ENCODE measurements at places on chromosomes 4 and X.

- DNase-seq: no peak
Observed at GRCh38 chr4:1544861-1545281, 138.6 kb upstream of the NKX1-1 start.

- peak; percentile 95 for DNase-seq
Observed at GRCh38 chr4:3708103-3708510, 58.1 kb upstream of the ADRA2C start.

- DNase-seq: peak; percentile 16
Observed at GRCh38 chr4:120078216-120078615, 11.6 kb upstream of the MAD2L1 start.

DNA sequence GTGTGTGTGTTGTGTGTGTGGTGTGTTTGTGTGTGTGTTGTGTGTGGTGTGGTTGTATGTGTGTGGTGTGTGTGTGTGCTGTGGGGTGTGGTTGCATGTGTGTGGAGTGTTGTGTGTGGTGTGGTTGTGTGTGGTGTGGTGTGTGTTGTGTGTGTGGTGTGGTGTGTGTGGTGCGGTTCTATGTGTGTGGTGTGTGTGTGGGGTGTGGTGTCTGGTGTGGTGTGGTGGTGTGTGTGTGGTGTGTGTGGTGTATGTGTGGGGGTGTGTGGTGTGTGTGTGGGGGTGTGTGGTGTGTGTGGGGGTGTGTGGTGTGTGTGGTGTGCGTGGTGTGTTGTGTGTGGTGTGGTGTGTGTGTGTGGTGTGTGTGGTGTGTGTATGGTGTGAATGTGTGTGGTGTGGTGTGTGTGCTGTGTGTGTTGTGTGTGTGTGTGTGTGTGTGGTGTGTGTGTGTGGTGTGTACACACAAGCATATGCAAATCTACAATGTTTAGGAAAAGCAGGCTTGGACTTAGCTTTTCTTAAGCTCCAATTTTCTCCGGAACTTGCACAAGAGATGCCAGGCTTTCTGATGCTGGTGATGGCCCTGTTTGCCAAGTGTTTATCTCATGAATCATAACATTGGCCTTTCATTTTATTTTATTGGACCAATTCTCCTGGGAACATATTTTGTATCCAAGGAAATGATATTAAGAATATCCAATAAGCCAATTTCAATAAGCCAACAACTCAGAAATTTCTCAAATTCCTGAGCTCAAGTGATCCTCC, 148.7 kb downstream of the SPATA18 start:
- DNase-seq: peak; percentile 61

- peak; percentile 78 for DNase-seq
Observed at GRCh38 chrX:53321230-53321942, 40.0 kb upstream of the IQSEC2 start.

- peak; percentile 5 for DNase-seq
Observed at GRCh38 chrX:15973299-15973698, 118.7 kb upstream of the AP1S2 start.

DNA sequence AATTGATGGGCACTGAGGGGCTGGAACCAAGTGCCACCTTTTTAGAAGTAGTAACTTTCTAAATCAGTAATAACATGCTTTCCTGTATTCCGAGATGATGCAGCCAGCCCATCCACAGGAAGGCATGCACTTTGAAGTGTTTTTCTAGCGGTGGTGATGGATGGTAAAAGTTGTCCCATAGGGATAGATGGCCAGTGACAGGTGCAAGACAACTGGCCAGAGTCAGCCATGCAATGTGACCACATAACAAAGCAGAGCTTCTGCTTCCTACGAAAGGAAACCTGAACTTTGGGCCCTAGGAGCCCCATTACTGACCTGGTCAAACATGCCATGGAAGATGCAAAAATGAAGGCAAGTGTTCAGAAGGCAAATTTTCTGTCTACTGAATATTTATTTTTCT, 72.3 kb downstream of the NR3C2 start:
- DNase-seq: no peak

DNA sequence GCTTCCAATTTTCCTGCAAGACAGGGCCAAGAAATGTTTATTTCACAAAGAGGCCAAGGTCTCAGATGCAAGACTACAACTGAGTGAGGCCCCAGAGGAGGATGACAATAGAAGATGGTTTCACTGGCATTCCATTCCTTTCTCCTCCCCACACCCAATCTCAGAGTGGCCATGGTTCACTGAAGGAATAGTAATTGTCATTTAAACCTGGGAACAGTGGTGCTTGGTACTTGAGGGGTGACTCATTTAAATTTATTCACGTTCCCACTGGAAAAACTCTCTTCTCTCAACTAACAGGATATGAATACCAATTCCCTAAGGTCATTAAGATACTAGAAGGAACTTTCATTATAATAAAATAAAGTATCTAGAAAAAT, 35.3 kb upstream of the CXCL8 start:
- peak; percentile 20 for DNase-seq

DNA sequence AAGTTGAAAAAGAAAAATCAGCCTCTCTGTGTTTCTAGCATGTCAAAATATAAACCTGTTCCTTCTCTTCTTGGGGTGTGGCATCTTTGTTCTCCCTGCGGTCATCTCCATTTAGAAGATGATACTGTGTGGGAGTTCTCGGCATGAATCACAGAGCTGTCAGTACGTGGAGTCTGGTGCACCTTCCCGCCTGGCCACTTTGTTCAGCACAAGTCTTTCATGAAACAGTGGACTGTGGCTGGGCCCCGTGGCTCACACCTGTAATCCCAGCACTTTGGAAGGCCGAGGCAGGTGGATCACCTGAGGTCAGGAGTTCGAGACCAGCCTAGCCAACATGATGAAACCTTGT, 166.5 kb downstream of the MAML3 start:
- no peak for DNase-seq

DNA sequence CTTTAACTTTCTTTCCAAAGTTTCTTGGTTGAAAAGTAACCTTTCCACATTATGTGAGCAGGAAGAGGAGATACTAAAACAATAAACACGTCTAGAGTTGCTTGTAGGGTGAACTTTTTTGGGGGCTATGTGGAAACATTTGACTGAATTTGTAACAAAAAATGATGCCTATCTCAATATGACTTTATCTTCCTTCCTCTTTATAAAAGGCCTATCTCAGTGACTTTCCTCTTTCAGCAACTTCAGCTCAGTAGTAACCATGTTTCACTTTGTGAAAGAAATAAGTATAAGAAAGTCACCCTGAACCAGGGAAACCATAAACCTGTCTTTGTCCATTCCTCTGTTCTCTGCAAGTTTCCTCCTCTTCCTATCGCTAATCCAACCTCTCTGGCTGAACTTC, 124.7 kb upstream of the TMEM164 start:
- DNase-seq: no peak

GRCh38 chrX:357035-357692, 29.5 kb downstream of the PPP2R3B start:
- DNase-seq: no peak

- no peak for DNase-seq
Observed at GRCh38 chr4:2254665-2255500, 7.0 kb downstream of the MXD4 start.

DNA sequence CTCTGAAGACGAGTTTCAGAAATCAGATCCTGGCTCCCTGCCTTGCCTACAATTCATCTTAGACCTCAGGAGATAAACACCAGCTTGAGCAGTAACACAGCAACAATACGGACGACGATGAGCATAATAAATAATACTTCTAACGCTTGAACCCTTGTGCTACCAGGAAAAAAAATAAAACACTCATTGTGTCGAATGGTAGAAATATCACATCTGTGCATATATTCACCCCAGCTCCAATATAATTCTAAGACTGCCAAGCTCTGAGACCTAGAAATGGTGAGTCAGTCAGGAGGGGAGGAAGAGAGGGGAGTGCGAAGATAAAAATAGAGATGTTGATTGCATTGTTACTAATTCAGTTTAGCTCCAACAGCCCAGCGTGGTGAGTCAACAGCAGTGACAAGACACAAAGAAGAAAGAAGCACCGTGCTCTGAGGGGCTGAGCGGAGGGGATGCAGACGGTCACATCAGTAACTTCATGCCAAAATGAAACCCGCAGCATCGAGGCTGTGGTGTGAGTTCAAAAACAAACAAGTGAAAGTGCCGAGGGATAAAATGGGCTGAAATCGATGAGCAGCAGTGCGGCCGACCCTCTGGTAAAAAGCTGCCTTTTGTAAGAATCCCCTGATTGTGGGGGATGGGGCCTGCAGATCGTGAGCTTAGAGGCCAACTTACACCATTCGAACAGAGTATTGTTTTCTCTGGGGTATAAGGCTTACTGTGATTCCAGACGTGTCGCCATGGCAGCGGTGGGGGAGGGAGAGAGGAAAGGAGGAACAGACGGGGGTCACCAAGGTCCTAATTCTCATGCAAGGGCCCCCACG, 150.4 kb downstream of the MGST2 start:
- DNase-seq: peak; percentile 86

DNA sequence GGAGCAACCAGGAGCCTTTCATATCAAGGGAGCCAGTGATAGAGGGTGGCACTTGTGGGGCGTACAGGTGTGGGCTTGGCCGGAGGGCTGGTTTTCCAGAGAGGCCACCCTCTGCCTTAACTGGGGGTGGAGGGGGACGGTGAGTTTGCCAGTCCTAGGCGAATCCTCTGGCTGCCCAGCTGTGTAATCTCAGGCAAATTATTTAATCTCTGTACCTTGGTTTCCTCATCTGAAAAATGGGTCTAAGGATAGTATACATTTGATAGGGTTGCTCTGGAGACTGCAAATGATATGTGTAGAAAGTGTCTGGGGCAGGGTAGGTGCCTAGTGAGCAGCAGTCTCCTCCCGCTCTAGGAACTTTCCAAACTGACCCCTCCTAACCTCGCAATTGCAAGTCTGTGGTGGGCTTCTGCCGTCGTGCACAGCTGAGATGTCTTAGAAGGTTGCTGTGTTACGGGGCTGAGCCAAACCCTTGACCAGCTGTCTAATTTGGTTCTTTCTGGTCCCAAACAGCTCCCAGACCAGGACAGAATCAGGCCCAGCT, 3.8 kb upstream of the CXCR3 start:
- no peak for DNase-seq

DNA sequence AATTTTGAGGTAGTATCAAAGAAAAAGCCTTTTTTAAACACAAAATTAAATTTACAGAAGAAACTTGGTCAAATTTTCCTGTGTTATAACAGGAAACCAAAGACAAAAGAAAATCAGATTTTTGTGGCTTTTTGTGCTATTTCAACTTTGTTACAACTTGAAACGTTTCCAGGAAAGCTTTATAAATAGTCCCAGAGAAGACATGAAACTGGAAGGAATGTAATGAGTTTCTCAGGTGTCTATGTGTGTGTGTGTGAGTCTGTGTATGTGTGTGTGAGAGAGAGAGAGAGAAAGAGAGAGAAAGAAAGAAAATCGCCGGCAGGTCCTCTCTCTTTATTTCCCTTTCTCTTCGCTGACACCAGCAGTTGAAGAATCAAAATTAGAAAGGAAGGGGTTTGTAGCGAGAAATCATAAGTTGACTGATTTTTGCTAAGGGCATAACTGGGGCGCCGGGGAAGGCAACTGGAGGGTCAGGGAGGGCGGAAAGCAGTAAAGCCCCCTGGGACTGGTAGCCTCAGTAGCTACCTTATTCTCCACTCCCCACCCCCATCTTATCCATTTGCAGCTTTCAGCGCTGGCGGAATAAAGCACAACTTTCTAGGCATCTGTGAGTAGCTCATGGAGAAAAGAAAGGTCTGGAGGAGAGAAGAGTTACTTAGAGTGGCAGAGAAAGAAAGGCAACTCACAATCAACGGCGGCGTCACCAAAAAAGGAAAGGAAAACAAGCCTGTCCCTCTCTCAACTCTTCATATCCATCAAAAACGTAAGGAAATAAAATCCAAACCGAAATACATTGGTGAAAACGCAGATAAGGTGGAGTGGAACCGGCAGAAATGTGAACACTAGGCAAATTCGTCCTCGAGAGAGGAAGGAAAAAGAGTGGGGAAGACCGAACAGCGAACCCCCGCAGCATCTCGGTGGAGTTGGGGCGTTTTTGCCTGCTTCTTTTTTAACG, 1.3 kb downstream of the TMEM47 start:
- no peak for DNase-seq

DNA sequence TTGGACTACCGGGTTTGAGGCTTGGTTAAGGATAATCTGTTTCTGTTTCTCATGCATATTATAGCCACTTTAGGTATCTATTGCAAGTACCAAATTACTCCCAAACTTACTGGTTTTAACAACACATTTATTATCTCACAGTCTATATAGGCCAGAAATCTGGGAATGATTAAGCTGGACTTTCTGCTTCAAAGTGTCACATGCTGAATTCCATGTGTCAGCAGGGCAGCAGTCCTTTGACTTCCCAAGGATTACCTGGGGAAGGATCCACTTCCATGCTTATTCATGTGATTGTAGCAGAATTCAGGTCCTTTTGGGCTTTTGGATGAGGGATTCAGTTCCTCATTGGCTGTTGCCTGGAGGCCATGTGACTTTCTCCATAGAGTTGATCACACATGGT, 349.0 kb upstream of the TRAM1L1 start:
- no peak for DNase-seq

DNA sequence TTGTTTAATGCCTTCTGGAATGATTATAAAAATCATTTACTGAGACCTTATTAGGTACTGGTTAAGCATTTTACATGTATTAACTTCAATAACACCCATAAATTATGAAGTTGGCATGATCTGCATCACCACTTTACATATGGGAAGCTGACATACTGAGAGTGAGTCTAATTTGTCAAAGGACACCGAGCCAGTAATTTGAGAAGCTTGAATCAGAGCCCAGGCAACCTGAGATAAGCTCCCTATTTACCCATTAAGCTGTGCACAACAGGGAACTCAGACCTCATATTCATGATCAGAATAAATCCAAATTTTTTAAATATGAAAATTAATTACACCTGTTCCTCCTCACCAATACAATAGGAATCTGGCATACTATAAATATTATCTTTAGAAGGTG, 247.9 kb upstream of the EPHA5 start:
- no peak for DNase-seq

GRCh38 chrX:104118765-104119164, 6.4 kb downstream of the ZCCHC18 start:
- no peak for DNase-seq

DNA sequence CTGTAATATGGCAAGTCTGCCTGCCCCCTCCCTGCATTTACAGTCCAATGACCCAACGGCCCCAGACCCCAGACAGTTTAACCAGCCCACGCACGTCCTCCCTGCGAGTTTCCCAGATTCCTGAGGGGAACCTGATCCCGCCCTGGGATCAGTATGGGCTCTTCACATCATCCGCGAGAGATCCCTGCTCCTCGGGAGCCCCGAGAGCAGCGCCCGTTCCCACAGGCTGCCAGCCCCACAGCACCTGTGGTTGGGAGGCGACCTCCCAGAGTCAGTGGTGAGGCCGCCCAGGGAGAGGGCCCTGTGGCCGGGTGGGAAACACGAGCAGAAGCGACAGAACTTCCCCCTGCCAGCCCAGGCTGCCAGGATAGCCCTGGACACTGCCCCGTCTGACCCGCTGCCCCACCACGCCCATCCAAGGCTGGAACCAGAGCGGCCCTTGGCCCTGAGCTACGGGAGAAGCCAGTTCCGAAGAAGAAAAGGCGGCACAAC, 32.8 kb downstream of the TSC22D3 start:
- DNase-seq: no peak

Measured in GM03348 (cell line).